ENCODE measurements at places on chromosomes 5 and 9. TPM values are rescaled to one million over a fixed set of nuclear protein-coding genes. Genes with fewer than 3 reads are reported as not detected.

DNA sequence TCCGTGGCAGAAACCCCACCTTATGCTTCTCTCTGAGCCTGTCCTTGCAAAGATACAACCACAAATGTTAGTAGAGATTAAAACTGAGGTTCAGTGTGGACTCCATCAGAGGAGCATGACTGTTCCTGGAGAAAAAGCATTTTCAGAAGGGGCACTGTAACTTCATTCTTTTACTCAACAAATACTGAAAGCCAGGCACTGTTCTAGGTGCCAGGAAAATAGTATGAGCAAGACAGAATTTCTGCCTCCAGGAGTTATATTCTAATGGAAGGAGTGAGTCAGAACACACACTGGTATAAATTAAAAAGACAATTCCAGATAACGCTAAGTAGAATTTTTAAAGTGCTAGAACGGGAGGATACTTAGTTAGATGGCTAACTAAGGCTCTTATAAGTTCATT, 251.4 kb upstream of the GAS1 start:
- no peak for DNase-seq

GRCh38 chr5:10704949-10705621, 55.9 kb downstream of the DAP start:
- DNase-seq, result no peak

The IFNA4 gene
- total RNA-seq, result not detected

- no peak for DNase-seq
Measured at GRCh38 chr9:14480526-14480925, 166.6 kb upstream of the NFIB start.

The WDR38 gene
- not detected for total RNA-seq

DNA sequence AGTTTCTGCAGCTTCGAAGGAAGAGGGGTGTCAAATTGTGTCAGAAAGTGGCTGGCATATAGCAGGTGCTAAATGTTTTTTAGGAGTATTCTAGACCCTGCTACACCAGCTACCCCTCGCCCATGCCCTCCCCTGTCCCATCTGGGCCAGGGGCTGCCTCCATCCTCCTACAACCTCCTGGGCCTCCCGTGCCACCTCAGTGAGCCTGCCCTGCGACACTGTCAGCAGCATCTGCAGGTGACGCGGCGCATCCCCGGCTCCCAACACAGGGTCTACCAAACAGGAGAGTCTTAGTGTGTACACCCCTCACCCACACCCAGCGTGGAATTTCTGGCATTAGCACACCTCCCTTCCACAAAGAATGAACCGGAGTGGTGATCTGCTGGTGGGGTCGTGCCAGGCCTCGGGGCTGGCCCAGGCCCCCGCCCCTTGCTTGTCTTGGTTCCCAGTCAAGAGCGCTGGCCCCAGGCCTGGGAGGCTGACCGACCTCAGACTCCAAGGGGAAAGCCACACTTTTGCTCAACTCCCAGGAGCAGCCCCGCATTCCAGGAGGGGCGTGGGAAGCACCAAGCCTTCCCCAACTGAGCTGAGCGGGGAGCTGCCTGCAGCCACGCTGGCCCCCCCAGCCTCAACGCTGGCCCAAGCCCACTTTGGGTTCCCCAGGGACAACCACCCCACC, 55.2 kb downstream of the NEURL1B start:
- DNase-seq, result no peak

Measured in glomerular endothelial cell (primary cell).